ENCODE measurements at places on chromosomes 6 and 20.

- DNase-seq: no peak
Measured at GRCh38 chr6:160129881-160130615, 8.4 kb downstream of the SLC22A1 start.

GRCh38 chr6:34961574-34961973 is 72.5 kb downstream of the ANKS1A start:
- DNase-seq: no peak

GRCh38 chr6:108763931-108764579 is 84.2 kb upstream of the ARMC2 start:
- no peak for DNase-seq

- DNase-seq: no peak
Measured at GRCh38 chr20:45034436-45034835, 66.5 kb downstream of the KCNS1 start.

- no peak for DNase-seq
Measured at GRCh38 chr20:8209061-8209460, 77.0 kb downstream of the PLCB1 start.

- DNase-seq: no peak
Measured at GRCh38 chr6:7440476-7440875, 50.9 kb downstream of the RIOK1 start.

- DNase-seq: no peak
Measured at GRCh38 chr6:107237992-107238660, 122.8 kb upstream of the BEND3 start.

- no peak for DNase-seq
Measured at GRCh38 chr6:17949168-17949567, 38.3 kb downstream of the KIF13A start.

GRCh38 chr6:32982702-32983492 is 14.5 kb downstream of the BRD2 start:
- no peak for DNase-seq

- no peak for DNase-seq
Measured at GRCh38 chr6:11795403-11795802, 16.8 kb upstream of the ADTRP start.

DNA sequence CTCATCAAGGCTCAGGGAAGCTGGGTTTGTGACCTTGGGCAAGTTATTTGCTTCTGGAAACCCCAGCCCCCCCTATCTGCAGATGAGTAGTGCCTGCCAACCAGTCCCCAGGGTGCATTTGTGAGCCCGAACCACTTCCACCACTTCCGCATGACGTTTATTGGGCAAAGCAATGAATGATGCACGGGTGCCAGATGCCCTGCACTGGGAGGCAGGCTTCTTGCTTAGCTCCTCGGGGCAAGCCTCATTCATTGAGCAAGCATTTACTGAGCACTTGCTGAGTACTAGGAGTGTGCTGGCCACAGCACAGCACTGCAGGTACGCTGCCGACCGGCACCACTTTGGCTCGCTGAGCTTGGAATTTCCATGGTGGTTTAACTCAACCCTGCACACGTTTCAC is 60.2 kb downstream of the GNAS-AS1 start:
- DNase-seq: no peak

GRCh38 chr6:109291902-109292301 is 90.4 kb downstream of the CD164 start:
- DNase-seq: no peak

Data from T1000 (cell line).